ENCODE measurements at places on chromosomes 5 and 9.

DNA sequence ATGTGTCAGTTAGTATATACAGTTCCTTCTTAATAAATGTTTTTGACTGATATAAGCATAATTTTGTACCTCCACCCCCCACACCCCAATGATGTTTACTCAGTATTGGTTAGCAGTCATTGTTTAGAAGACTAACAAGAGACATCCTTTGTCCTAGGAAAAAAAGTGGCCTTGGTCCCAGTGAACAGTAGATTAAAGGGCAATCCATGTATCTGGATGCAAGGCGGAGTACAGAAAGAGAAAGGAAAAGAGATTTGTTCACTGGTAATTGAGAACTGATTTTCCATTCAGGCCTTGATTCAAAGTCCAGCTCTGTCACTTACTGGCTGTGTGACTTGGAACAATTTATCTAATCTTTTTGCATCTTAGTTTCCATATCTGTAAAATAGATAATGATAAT lies 4.6 kb downstream of the RALGPS1 start:
- H3K27me3 ChIP-seq = no peaks in the 10 kb centered on the region
- H3K4me1 ChIP-seq = peaks cover 6% of the 10 kb centered on the region
- H3K27ac ChIP-seq = no peak overlapping the region
- DNase-seq = no peak
- no peaks in the 10 kb centered on the region for H3K36me3 ChIP-seq
- no peak overlapping the region for H3K4me3 ChIP-seq

GRCh38 chr9:22210936-22211335 lies 201.8 kb upstream of the CDKN2B start:
- no peak overlapping the region for H3K4me3 ChIP-seq
- peaks cover 4% of the 10 kb centered on the region for H3K4me1 ChIP-seq
- H3K27ac ChIP-seq = no peak overlapping the region
- H3K36me3 ChIP-seq = no peaks in the 10 kb centered on the region

DNA sequence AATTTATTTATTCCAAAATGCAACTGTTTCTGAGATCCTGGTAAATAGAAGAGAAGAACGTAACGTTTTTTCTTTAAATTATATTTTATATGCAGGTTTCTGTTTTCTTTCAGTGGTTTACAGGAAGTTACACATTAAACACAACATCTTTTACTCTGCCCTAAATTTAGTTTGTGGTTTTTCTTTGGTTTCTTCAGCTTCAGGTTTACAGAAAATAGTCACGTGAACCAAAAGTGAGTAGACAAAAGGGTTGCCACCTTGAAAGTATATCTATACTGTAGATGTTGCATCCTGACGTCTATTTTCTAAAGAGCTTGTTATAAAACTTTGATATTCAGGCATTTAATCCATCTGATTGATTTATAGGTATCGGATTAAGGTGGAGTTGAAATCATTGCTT lies 1236.6 kb downstream of the MAT2B start:
- H3K27ac ChIP-seq = no peak overlapping the region
- H3K4me3 ChIP-seq = no peak overlapping the region
- no peaks in the 10 kb centered on the region for H3K36me3 ChIP-seq
- H3K27me3 ChIP-seq = no peaks in the 10 kb centered on the region
- H3K4me1 ChIP-seq = no peaks in the 10 kb centered on the region

DNA sequence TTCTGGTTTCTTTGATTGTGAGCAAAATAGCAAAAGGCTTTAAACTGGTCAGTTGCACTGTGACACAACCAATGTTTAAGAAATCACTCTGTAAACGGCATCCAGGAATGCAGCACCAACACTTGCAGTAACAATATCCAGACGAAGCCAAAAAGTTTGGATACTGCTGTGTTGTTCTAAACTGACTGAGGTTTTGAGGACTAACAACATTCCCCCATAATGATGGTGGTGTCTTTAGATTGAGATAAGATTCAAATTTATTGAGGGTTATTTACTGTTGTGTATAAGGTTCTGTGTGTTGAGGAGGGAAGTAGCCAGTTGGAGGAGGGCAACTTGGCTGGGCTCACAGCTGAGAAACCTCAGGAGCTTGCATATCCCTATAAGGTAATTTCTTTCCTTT lies 353.6 kb downstream of the BNC2 start:
- no peaks in the 10 kb centered on the region for H3K27me3 ChIP-seq
- no peak overlapping the region for H3K4me3 ChIP-seq
- H3K4me1 ChIP-seq = peaks cover 23% of the 10 kb centered on the region
- no peak overlapping the region for H3K27ac ChIP-seq

GRCh38 chr5:79552984-79553383 lies 39.0 kb upstream of the HOMER1 start:
- H3K36me3 ChIP-seq = no peaks in the 10 kb centered on the region
- H3K4me3 ChIP-seq = no peak overlapping the region
- no peak for DNase-seq
- H3K4me1 ChIP-seq = no peaks in the 10 kb centered on the region

DNA sequence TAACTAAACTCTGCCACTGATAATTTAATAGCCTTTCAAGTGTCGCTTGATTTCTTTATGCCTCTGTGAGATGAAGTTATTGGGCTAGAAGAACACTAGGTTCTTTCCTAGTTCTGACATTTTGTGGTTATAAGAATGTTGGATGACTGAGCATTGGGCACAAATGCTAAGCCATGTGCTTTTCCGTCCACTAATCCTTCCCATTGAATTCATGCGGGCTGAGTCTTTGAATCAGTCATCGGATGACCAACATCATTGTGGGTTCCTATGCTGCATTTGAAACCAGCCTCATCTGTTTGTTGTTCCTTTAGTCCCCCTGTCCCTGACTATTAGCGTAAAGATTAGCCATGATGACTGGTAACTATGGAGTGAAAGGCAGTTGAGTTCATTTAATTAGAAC lies 58.5 kb downstream of the ALDH1A1 start:
- no peak for DNase-seq
- H3K4me1 ChIP-seq = no peaks in the 10 kb centered on the region
- H3K4me3 ChIP-seq = no peak overlapping the region
- no peaks in the 10 kb centered on the region for H3K27me3 ChIP-seq

DNA sequence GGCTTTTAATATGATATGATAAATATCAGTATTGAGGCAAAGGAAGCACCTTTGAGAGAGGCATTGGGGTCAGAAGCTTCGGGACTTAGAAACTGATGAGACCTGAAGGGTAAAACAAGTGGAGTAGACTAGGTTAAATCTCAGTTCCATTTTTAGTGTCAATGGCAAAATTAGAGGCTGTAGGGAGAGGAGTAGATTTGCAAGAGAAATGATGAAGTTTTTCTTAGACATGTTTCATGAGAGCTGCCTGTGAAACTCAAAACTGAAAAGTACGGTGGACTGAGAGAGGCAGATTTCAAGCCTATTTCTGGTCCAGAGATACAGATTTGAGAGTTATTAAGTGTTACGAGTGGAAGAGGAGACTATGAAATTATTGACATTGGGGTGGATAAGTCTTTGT lies 278.5 kb downstream of the TAF11L14 start:
- DNase-seq = no peak
- H3K27ac ChIP-seq = no peak overlapping the region
- no peak overlapping the region for H3K4me3 ChIP-seq
- H3K27me3 ChIP-seq = no peaks in the 10 kb centered on the region
- H3K36me3 ChIP-seq = no peaks in the 10 kb centered on the region

DNA sequence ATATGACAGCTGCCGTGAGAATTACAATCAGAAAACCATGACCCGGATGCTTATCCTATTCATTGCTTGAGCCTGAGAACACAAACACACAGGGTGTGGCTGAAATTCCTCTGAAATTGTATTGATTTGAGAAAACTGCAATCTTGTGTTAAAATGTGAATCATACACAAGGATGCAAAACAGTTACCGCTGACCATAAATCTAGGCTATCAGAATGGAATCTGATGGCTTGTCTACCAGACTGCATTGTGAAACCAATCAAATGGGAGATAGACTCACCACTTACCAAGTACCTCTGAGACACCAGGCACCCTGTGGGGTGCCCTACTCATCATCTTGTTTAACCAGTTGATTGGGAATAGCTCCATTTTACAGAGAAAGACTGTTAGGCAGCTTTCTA lies 188.7 kb upstream of the MSX2 start:
- H3K36me3 ChIP-seq = no peaks in the 10 kb centered on the region
- peaks cover 20% of the 10 kb centered on the region for H3K4me1 ChIP-seq
- H3K27ac ChIP-seq = no peak overlapping the region
- no peak overlapping the region for H3K4me3 ChIP-seq
- DNase-seq = no peak
- no peaks in the 10 kb centered on the region for H3K27me3 ChIP-seq

DNA sequence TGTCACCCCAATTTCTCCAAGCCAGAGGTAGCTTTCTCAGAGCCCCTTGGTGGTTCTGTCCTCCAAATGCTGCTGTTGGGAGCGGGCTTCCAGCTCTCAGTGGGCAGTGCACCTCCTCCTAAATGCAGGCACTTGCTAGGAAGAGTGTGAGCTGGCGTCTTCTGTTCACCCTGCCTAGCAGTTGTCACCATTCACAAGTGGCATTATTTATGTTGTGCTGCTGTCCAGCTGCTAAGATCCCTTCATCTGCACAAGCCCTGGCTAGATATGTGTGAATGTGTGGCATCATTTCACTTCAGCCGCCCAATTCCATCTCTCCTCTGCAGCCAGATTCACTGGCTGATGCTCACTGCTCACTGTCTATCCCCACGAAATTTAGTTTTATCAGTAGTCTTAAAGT lies 43.7 kb downstream of the SLC36A1 start:
- H3K4me3 ChIP-seq = no peak overlapping the region
- H3K27me3 ChIP-seq = no peaks in the 10 kb centered on the region
- peaks cover 12% of the 10 kb centered on the region for H3K36me3 ChIP-seq
- no peak for DNase-seq
- no peak overlapping the region for H3K27ac ChIP-seq

DNA sequence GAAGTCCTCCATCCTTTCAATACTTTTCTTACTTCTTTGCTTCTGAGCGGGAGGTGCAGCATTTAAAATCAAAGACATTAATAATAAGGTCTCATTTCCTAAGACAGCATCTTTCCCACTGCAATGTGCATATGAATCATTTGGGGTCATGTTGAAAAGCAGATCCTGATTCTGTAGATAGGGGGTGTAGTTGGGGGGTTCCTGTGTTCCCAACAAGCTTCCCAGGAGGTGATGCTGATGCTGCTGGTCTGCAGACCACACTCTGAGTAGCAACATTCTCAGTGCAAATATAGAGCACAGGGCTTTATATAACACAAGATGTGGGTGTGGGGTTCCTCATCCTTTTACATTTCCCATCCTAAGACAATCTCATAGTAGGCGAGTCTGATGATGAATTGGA lies 126.5 kb upstream of the PALM2AKAP2 start:
- DNase-seq = no peak
- H3K4me1 ChIP-seq = no peaks in the 10 kb centered on the region
- no peaks in the 10 kb centered on the region for H3K27me3 ChIP-seq
- no peak overlapping the region for H3K27ac ChIP-seq
- no peaks in the 10 kb centered on the region for H3K36me3 ChIP-seq

- DNase-seq = no peak
- no peak overlapping the region for H3K27ac ChIP-seq
- H3K36me3 ChIP-seq = no peaks in the 10 kb centered on the region
- no peaks in the 10 kb centered on the region for H3K4me1 ChIP-seq
Observed at GRCh38 chr9:90891308-90892040, 89.9 kb downstream of the SYK start.

GRCh38 chr9:107681988-107682387 lies 192.4 kb upstream of the KLF4 start:
- DNase-seq = no peak
- no peak overlapping the region for H3K27ac ChIP-seq
- H3K36me3 ChIP-seq = no peaks in the 10 kb centered on the region
- H3K4me1 ChIP-seq = peaks cover 4% of the 10 kb centered on the region

DNA sequence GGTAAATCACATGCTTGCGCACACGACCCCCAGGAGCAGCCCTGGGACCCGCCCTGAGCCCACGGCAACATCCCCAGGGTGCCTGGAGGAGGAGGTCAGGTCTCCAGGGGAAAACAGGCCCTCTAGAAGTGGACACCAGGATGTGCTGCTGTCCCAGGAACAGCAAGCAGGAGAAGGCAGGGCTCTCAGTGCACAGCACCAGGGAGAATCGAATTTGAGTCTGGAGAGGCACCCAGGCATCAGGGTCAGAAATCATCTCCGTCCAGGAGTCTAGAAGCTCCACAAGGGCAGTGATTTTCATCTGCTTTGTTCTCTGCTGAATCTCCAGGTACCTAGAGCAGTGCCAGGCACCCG lies 93.6 kb downstream of the PAX5 start:
- no peaks in the 10 kb centered on the region for H3K36me3 ChIP-seq
- H3K4me3 ChIP-seq = no peak overlapping the region
- H3K4me1 ChIP-seq = no peaks in the 10 kb centered on the region
- H3K27ac ChIP-seq = no peak overlapping the region

DNA sequence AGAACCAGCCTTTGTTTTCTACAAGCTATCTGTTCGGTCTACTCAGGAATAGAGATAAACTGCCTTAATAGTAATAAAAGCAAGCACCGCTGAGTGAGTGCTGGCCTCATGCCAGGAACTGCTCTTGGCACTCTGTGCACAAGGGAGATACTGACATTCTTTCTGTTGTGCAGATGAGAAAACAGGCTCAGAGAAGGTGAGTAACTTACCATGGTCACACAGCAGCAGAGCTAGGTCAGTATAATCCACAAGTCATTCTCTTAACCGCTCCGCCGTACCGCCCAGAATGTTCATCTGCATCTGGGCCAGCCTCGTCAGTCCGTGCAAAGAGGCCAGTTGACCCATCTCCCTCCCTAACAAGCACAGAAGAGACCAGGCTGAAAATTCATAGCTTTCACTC lies 27.4 kb downstream of the QRFP start:
- H3K27ac ChIP-seq = no peak overlapping the region
- no peak overlapping the region for H3K4me3 ChIP-seq
- no peak for DNase-seq
- H3K4me1 ChIP-seq = peaks cover 6% of the 10 kb centered on the region

DNA sequence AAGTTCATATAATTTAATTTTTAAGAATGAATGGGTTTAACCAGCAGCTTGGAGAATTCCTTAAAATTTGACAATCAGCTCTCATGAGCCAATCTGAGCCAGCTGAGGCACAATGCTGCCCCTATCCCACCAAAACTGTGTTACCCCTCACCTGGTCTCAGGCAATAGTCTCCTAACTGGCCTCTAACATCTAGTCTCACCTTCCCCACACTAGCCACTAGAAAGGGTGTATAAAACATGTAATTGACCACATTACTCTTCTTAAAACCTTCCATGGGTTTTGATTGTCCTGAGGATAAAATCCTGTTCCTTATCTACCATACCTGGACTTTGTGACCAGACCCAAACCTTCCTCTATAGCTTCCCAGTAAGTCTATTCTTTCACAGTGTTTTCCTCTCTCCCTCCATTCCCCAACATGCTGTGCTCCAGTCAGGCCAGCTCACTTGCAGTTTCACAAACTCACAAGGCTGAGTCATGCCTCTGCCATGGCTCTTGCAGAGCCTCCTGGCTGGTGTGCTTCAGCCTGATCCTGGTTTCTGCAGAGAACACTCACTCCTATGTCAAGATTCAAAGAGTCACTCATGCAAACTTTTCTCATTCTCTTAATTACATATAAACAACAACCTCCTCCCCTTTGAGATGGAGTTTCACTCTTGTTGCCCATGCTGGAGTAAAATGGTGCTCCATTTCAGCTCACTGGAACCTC lies 16.0 kb upstream of the ZCCHC7 start:
- no peak overlapping the region for H3K4me3 ChIP-seq
- no peaks in the 10 kb centered on the region for H3K4me1 ChIP-seq
- DNase-seq = no peak
- H3K27me3 ChIP-seq = no peaks in the 10 kb centered on the region

- DNase-seq = no peak
- H3K27ac ChIP-seq = peak overlapping the region; percentile 90
- peak overlapping the region; percentile 56 for H3K4me3 ChIP-seq
- no peaks in the 10 kb centered on the region for H3K36me3 ChIP-seq
Observed at GRCh38 chr5:96235008-96235910, 197.8 kb downstream of the PCSK1 start.

GRCh38 chr5:82694711-82695285 lies 382.4 kb downstream of the TMEM167A start:
- H3K27me3 ChIP-seq = no peaks in the 10 kb centered on the region
- DNase-seq = no peak
- no peaks in the 10 kb centered on the region for H3K36me3 ChIP-seq
- no peaks in the 10 kb centered on the region for H3K4me1 ChIP-seq

Measured in thoracic aorta (tissue), 2 donors.